ENCODE measurements at places on chromosomes 1 and 21.

- no peak for DNase-seq
Observed at GRCh38 chr1:156523801-156524480, 23.4 kb upstream of the MEF2D start.

DNA sequence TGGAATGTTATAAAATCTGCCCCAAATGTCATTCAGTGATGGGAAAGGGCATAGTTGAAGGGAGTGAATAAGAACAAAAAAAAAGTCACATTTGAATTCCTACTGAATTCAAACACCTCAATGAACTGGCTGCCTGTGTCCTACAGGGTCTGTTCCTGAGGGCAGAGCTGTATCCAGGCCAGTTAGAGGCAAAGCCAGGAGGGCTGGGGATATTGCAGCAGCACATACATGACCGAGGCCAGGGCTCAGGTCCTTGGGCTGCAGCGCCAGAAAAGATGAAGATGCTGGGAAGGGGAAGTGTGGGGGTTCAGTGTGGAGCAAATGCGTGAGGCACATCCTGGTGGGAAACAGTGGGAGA, 449.2 kb downstream of the SIPA1L2 start:
- no peak for DNase-seq

GRCh38 chr1:44810101-44810761, 1.9 kb downstream of the BTBD19 start:
- no peak for DNase-seq

GRCh38 chr1:98059620-98060019, 138.8 kb upstream of the DPYD start:
- no peak for DNase-seq

DNA sequence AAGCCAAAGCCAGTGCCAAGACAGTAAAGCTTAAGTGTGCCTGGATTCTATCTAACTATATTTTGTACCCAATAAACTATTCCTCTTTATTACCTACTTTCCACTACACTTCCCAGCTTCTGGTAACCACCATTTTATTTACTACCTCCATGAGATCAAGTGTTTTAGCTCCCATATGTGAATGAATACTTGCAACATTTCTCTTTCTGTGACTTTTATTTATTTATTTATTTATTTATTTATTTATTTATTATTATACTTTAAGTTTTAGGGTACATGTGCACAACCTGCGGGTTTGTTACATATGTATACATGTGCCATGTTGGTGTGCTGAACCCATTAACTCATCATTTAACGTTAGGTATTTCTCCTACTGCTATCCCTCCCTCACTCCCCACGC, 582.1 kb downstream of the AMY1C start:
- no peak for DNase-seq

- DNase-seq, result no peak
Observed at GRCh38 chr1:26281971-26282370, 2.1 kb downstream of the SH3BGRL3 start.

DNA sequence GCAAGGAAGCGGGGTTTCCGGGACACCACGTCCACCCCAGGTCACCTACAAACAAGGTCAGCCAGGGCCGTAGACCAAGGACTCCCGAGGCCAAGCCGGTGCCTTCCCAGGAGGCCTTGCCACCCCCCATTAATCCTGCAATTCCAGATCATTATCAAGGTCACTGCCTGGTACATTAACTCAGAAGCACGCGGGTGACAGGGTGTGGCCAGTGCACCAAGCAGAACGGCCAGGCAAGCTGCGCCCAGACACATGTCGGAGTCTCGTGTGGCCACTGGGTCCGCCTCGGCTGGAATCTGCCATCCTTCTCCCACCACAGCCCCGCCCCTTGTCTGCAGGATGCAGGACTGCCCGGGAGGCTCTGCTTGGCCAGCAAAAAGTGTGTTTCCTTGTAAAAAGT, 144.7 kb downstream of the PRDM16 start:
- DNase-seq, result no peak

- DNase-seq, result no peak
Observed at GRCh38 chr1:9651565-9652378, at the start of gene PIK3CD. PIK3CD (plus strand) TSS chr1:9651731; CDS start chr1:9710456, 58,725 bp downstream.

DNA sequence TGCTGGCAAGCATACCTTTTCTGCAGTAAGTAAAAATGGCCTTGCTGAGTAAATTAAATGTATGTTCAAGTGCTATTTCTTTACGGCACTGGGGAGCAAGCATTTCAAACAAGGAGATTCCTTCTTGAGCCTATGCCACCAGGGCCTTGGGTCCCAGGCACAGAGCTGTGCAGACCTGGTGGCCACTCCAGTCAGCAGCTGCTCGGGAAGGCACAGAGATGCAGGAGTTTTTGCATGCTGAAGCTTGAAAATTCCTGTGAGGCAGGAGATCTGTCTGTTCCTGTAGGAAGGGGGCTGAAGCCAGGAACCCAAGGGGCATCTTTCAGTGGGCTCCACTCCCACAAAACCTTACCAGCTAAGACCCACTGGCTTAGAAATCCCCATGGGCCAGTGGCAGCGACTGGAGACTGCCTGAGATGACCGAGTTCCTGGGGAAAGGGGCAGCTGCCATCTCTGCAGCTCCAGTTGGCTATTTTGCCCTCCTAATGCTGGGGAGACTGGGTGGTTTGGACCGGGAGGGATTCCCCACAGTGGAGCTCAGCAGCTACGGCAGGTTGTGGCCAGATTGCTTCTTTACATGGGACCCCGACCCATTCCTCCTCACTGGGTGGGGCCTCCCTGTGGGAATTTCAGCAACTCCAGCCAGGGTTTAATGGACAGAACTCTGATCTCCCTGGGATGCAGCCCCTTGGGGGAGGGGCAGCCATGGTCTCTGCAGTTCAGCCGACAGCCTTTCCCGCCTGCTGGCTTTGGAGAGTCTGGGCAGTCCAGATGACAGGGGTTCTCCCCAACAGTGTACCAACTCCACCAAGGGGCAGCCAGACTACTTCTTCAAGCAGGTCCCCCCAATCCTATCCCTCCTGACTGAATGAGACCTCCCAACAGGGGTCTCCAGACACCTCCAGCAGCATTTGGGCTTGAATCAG, 8.4 kb upstream of the PGBD2 start:
- no peak for DNase-seq

DNA sequence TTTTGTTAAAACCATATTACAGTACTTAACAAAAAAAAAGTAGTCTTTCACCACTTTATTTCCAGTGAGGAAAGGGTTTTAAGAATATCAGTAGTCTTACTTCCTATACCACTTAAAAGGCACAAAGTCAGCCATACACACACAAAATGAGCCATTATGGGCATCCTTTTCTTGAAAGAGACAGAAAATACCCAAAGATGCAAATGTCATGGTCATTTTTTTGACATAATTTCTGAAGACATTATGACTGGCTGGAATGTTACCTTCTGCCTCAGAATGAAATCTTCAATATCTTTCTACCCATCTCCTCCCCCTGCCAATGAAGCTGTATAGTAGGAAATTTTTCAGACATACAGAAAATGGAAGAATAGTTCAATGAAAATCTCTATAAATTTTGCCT, 237.7 kb downstream of the SLC45A1 start:
- no peak for DNase-seq

GRCh38 chr1:4144349-4144971, 244.4 kb upstream of the C1orf174 start:
- DNase-seq, result no peak

- DNase-seq, result no peak
Observed at GRCh38 chr1:2001773-2002411, 1.7 kb downstream of the CFAP74 start.

DNA sequence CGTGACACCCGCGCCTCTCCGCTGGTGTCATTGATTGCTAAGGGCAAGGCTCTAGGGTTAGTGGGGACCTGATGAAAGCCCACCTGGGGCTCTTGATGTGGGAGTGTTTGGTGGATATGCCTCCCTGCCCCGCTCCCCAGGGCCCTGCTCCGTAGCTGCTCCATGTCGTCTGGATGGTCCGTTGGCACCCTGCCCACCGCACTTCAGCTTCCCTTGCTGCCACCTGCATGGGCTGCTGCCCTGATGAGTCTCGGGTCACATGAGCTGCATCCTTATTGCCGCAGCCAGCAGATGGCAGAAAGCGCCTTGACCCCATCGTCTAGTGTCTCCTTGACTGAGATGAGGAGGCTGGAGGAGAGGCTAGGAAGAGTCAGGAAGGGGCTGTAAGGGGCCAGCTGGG, 439.4 kb downstream of the CAMTA1 start:
- DNase-seq, result no peak
